ENCODE measurements at places on chromosomes 3 and 15. TPM values are rescaled to one million over a fixed set of nuclear protein-coding genes. Genes with fewer than 3 reads are reported as not detected.

SMAD6 gene
- 26.4 TPM for total RNA-seq

PTX3 gene
- total RNA-seq, result 23.7 TPM

- DNase-seq, result no peak
These were observed 229.3 kb upstream of the MCTP2 start for GRCh38 chr15:94002041-94002440.

DNA sequence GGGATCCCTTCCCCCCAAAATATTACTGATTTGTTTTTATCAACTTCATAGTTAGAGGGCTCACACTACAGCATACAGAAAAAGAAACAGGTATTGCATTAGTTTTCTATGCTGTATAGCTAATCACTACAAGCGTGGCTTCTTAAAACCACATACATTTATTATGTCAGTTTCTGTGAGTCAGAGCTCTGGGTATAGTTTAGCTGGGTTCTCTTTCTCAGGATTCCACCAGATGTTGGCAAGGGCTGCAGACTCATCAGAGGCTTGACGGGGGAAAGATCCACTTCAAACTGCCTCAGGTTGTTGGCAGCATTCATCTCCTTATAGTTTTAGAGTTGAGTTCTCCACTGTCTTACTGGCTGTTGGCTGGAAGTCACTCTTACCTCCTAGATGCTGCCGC, 328.0 kb downstream of the NLGN1 start:
- DNase-seq, result no peak

TF gene
- total RNA-seq, result 373 TPM

TMCC1 gene
- total RNA-seq, result 17.3 TPM

DNA sequence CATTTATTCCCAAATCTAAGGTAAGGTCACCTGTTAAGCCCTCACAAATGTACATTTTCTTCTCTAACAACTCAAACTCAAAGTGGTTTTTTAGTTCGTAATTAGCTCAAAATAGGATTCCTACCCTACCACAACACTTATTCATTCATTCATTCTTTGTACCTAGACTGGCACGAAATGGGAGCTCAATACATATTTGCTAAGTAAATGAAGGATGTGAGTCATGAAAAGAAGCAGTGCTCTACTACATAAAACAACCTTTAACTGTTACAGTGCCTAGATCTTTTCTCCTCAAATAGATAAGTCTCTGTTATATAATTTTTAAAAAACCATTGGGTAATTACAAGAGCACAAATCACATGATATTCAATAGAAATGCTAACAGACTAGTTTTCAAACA, 13.1 kb downstream of the RSL24D1 start:
- DNase-seq, result no peak

DNA sequence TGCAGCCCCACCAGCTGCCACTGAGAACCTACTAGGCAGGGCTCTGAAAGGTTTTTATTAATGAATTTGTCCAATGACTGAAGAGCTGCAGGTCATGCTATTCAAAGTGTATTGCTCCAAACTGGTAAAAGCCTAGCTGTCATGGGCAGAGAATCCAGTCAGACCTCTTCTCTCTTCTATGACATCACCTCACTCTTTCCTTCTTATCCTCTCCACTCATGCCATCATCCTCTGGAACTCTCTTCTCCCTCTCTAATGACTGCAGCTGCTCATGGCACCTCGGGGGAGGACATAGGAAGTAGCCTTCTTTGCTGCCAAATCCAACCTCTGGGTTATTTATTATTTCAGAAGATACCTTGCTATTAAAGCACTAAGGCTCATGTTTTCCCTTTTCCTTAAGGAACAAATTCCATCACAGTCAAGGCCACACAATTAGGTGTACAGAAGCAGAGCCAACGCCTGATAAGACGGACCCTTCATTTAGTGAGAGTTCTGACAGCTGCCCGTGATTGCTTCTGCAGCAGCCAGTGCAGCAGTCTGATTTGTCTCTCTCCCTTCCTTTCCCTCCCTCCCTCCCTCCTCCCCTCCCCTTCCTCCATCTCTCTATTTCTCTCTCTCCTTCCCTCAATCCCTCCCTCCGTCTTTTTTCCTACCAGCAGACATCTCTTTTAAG, 87.0 kb upstream of the ONECUT1 start:
- DNase-seq, result no peak

- no peak for DNase-seq
These were observed 25.3 kb downstream of the ACSBG1 start for GRCh38 chr15:78208887-78209645.

KLHL6 gene
- 0.16 TPM for total RNA-seq

GRCh38 chr3:197408177-197408957, 110.0 kb upstream of the DLG1 start:
- peak; percentile 29 for DNase-seq

- no peak for DNase-seq
These were observed 87.7 kb upstream of the ABHD17C start for GRCh38 chr15:80607287-80607980.

All from hepatocyte (in vitro differentiated cells).